PC-9 (cell line): ENCODE measurements at places on chromosomes 16 and 17. TPM values are rescaled to one million over a fixed set of nuclear protein-coding genes. Genes with fewer than 3 reads are reported as not detected.

Gene GRAPL
- 0.37 TPM in 1 of 2 replicates, not detected in the other for total RNA-seq

Gene DOC2A
- total RNA-seq = 11.0 and 11.3 TPM in 2 replicates

Gene PMP22
- total RNA-seq = 2.6 and 3.1 TPM in 2 replicates

Gene CDRT15L2
- not detected in 2 replicates for total RNA-seq

Gene ZACN
- total RNA-seq = not detected in 2 replicates

DNA sequence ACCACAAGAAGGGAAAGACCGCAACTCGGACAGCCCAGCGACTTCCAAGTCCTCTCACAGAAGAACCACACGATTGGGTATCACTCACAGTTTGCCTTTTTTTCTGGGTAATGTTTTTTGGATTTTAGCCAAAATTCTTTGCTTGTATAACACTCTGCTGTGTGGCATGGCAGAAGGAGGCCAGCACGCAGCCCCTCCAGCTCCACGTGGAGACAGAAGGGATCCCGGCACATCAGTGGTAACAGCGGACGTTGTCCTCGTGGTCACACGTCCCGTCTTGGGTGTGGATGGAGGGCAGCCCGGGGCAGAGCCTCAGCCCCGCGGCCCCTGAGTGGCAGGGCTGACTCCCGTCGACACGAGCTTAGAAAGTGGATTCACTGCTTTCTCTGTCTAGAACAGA is 69.1 kb downstream of the KLHDC4 start:
- no peak for DNase-seq

DNA sequence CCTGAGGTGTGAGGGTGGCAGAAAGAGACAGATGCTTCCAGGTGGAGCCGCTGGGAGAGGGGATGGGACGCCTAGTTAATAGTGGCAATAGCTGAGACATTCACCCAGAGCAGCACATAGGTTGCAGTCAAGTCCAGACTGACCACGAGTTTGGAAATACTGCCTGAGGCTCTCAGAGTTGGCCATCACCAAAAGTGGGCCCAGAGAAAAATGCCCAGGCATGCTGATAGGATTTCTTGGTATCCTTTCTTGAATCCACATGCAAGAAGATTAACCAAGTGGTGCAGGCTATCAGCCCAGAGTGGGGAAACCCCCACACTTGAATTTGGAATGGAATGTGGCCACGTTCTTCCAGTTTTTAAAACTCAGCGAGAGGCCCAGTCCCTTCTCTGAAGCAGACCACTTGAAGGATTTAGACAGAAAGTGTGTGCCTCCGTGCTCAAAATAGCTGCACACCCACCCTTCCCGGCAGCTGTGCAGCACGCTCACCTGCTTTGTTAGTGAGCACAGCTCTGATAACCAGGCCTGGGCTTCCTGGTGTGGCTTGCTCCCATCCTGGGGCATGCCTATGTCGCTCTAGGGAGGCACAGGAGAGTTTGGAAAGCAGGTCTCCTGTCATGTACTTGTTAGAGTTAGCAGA is 35.7 kb downstream of the PLD6 start:
- DNase-seq = no peak

GRCh38 chr17:15266325-15267125 is 1.4 kb upstream of the PMP22 start:
- no peak for DNase-seq

- no peak for DNase-seq
Observed at GRCh38 chr16:29831490-29831889, 11.2 kb downstream of the MVP start.

DNA sequence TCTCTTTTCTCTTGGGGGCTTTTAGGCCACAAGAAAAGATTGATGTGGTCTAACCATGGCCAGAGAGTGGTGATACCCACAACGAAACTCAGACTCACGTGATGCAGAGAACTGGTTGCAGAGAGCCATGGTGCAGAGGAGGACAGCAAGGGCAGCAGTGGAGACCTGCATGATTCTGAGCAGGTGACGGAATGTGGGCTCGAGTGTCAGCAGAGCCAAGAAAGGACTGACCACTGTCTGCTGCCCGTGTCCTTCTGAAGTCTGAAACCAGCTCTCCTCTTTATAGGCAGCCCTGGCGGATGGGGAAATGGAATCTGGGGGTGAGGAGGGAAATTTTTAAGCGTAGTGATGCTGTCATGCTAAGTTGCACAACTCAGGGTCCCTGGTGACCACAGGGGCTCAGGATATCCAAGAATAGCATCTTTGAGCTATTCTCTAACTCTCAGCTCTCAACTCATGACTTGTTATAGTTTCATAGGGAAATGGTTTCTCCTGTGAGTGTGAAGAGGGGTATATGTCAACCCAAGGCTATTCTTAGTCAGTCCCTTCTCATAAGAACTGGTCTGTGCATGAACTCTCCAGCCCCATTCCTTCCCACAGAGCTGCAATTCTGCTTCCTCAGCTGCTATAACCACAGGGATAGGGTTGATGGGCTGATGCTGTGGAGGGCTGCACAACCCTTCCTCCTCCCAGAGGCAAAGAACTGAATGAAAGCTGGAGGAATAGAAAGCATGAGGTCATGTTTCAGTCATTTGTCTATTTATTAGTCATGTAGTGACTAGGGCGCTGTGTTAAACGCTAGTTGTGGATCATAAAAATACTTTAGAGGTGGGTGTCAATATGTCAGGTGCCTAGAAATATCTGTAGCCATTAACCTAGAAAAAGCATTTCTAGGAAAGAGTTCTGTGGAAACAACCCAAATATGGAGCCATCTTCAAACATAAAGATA is at the start of gene CCL3:
CCL3 (minus strand) TSS at position 256 of the 949 bp plus-strand sequence; CDS start at position 171, 85 bp downstream.
- DNase-seq = no peak

DNA sequence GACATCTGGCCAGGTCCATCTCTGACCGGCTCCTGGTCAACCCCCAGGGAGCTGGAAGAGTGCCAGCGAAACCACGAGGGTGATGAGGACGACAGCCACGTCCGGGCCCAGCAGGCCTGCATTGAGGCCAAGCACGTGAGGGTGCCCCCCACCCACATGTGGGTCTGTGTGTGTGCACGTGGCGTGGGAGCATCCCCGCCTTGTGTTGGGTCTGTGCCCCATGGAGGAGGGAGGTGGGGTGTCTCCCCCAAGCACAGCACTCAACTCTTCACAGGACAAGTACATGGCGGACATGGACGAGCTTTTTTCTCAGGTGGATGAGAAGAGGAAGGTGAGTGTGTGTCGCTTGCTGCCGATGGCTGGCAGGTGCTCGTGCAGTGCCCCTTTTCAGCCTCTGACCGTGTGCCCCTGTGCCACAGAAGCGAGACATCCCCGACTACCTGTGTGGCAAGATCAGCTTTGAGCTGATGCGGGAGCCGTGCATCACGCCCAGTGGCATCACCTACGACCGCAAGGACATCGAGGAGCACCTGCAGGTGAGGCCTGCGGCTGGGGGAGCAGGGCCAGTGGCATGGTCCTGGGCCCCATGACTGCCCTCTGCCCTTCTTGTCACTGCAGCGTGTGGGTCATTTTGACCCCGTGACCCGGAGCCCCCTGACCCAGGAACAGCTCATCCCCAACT is 1.7 kb downstream of the STUB1 start:
- no peak for DNase-seq

GRCh38 chr16:49834531-49835151 is 21.3 kb downstream of the ZNF423 start:
- no peak for DNase-seq

DNA sequence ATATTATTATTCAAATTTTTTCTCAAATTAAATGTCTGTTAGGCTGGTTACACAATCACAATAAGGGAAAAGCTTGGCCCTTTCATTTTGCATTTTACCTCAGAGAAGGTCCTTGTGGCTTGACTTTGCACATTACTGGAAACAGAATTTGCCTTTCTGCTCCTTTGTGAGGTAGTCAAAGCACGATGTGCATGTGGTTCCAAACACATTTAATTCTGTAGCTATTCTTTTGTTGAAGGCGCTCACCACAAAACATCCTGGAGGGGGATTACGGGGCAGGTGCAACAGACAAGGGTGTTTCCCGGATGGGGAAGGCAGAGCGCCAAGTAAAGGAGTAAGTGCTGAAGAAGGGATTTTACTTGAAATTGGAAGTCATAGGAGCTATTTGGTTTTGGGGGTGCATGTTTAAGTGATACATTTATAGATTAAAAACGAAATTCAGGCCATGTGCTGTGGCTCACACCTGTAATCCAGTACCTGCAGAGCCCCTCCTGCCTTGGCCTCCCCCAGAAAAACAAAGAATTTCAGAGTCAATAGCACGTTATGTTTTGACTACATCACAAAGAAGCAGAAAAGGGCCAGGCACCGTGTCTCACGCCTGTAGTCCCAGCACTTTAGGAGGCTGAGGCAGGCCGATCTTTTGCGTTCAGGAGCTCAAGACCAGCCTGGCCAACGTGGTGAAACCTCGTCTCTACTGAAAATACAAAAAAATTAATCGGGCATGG is 31.2 kb upstream of the TENT4B start:
- no peak for DNase-seq

DNA sequence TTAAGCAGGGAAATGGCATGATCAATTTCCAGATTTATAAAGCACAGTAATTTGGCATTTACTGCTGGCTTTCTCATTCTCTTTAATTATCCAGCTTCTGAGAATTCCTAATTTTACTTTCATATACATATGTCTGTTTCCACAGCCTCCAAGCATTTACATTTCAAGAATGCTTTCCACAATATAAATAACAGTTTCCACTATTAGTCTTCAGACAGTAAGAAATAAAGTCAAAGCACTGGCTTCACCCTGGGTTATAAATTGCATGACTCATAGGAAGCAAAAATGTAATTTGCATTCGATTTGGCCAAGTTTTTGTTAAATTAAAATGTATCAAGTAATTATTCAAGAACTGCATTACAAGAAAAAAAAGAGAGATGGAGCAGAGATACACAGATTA is 53.5 kb downstream of the MPHOSPH6 start:
- DNase-seq = no peak

- no peak for DNase-seq
Observed at GRCh38 chr17:6110592-6110991, 40.4 kb downstream of the WSCD1 start.

DNA sequence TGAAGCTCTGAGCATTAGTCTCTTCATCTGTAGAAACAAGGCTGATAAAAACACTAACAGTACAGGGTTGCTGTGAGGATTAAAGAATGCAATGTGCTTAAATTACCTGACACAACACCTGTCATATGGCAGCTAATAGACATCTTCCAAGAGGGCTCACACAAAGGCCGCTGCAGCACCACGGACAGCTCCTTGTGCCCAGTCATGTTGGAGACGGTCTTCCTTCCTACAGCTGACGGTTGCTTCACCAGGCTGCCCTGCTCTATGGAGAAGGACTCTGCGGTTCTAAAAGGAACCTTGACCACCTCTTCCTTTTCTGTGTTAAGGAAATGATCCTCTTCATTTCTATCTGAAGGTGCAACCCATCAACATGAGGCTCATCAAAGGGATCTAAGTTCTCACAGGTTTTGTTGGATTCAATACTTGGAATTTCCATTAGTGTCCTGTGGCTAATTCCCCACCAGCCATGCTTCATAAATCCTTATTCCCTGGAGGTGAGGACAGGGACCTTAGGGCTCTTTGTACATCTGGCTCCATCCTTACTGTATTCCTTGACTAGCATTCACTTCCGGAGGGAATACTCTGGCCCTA is 138.9 kb upstream of the CES5A start:
- peak; percentile 43 for DNase-seq

DNA sequence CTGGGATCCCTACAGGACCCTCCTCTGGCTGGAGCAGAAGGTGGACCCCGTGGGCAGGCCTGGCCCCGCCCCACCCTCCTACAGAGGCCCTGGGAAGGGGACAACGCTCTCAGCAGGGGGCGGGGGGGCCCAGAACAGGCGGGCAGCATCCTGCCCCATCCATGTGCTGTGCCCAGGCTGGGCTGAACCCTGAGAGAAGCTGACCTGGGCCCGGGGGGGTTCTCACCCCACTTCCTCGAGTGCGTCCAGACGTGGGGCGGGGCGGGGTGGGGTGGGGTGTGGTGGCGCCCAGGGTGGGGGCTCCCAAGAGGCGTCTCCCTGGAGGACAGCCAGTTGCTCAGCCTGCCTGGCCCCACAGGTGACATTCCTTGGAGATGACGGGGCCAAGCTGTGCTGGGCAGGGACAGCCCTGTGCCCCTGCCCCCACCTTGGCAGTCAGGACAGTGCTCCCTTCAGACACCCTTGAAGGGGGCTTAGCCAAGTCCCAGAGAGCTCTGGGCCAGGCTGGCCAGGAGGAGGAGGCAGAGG is 390 bp upstream of the UNC13D start:
- DNase-seq = peak; percentile 95

DNA sequence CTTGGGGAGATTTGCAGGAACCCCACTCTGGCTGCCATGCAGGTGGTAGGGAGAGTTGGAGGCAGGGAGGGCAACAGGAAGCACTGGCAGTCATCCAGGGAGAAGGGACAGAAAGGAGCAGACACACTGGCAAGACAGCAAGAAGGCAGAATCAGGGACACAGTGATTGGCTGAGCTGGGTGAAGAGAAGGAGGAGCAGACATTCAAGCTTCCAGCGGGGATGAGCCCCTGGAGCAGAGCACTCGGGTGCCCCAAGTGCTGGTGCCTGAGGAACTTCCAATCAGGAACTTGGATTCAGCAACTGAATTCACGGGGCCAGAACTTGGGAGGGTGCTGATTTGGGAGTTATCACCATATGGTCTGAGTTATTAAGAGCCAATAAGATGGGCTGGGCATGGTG is 6.3 kb upstream of the ITGA3 start:
- no peak for DNase-seq

DNA sequence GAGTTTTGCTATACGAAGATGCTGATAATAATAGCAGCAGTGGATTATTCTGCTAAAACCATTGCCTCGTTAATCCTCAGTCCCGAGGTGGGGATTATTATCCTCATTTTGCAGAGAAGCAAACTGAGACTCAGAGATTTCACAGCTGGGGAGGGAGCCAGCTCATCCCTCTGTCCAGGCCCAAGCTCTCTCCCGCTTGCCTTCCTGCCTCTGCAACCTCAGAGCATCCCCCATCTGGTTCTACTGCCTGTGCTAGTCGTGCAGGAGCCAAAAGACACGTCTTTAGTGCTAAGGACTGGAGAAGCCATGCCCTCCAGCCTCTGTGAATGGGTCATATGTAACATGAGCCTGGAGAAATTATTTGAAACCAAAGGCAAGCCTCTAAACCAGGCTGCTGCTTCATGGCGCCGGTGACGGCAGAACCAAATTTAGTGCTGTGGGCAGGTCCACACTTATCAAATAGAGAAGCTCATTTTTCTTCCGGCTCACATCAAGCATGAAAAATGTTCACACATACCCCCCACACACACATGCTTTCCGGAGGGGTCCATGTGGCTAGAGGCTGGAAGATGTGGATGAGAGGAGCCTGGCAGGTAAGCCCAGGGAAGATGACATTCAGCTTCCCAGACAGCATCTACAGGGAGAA is 13.5 kb downstream of the MAPT start:
- no peak for DNase-seq

DNA sequence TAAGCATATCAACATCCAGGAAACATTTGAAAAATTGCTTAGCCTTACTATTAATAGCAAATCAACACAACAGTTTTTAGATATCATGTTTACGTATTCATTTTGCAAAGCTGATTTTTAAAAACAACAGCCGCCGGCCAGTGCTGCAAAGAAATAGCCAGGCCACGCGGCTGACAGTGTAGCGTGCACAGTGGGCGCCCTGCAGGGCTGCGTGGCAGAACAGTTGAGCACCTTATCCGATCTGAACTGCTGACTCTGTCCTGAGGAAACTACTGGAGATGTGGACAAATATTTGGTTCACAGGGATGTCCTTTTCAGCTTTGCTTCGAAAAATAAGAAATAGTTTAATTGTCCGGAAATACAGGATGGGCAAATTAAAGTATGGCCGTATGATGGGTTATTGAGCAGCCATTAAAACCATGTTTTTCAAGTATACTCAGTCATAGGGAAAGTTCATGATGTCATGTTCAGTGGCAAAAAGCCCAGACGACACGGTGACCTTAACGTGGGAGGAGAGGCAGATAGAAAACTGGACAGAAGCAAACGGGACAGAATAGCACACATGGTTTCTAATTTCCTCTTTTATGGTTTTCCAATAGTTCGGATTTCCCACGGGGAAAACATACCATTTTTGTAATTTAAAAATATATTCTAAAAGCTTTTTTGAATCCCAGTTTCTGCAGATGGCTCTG is 52.4 kb upstream of the ENDOV start:
- DNase-seq = no peak
